ENCODE measurements at places on chromosomes 1 and 21. TPM values are rescaled to one million over a fixed set of nuclear protein-coding genes. Genes with fewer than 3 reads are reported as not detected.

DNA sequence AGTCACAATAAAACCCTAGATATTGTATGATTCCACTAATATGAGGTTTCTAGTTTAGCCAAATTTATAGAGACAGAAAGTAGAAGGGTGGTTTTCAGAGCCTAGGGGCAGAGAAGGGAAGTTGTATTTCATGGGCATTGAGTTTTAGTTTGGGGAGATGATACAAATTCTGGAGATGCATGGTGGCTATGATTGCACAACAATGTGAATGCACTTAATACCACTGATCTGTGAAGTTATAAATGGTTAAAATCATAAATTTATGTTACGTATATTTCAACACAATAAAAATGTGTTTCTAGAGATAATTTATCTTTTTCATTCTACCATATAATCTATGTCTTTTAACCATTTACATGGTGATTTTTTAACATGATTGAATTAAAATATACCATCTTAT is 779.3 kb upstream of the BRINP3 start:
- no peaks in the 10 kb centered on the region for H3K4me1 ChIP-seq
- H3K27ac ChIP-seq = no peak overlapping the region
- H3K27me3 ChIP-seq = no peaks in the 10 kb centered on the region
- DNase-seq = no peak

GRCh38 chr1:110645211-110645610 is 29.5 kb downstream of the KCNA3 start:
- H3K27me3 ChIP-seq = peaks cover 5% of the 10 kb centered on the region
- H3K27ac ChIP-seq = no peak overlapping the region
- H3K4me3 ChIP-seq = no peak overlapping the region
- H3K4me1 ChIP-seq = peaks cover 10% of the 10 kb centered on the region

DNA sequence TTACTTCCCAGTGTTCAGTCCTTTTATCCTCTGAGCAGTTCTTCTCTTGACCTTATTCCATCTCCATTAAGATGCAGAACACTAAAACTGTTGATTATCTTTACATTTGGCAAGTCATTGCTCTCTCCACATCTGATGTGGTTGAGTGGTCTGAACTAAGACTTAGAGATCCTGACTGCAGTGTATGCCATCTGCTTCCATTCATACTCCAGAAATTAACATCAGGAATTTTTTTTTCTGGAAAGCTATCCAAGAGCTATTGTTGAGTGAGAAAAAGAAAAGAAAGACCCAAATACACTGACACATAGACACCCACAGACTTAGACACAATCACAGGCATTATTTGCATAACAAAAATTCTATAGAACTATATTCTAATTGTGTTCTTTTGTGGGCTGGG is 3.7 kb upstream of the TRIM62 start:
- no peaks in the 10 kb centered on the region for H3K36me3 ChIP-seq
- peaks cover 14% of the 10 kb centered on the region for H3K4me1 ChIP-seq
- H3K27me3 ChIP-seq = no peaks in the 10 kb centered on the region
- no peak overlapping the region for H3K27ac ChIP-seq
- H3K4me3 ChIP-seq = no peak overlapping the region
- no peak for DNase-seq

- no peak overlapping the region for H3K4me3 ChIP-seq
- H3K27ac ChIP-seq = no peak overlapping the region
Observed at GRCh38 chr1:77308889-77309621, 27.2 kb downstream of the AK5 start.

DNA sequence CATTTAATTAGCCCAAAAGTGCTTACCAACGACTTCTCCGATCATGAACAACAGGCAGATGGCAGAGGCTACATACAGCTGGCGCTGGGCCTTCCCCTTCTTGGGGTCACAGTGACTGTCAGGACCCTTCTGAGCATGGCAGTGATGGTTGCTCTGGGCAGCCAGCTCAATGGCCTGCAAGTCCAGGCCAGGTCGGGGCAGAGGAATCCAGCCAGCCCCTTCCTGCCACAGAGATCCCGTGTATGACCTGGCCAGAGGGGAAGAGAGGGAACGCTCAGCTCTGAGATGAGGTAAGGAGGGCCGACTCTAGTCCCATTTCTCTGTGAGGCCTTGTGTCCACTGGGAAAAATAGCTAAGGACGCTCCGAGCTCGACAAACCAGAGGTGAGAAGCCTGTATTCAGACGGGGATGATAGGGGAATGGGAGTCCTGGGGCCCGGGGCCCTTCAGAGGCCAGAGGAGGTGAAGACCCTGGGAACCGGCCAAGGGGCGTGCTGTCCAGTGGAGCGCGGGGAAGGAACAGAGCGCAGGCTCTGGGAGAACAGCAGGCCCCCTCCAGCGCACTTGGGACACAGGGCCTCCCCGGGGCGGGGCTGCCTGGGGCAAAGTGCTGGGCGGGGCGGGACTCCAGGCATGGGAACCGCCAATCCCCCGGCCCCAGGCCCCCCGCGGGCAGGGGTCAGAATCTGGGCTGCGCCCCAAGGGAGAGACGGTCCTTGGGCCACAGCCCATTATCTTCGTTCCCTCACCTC is 772 bp downstream of the SLC30A2 start:
- DNase-seq = peak; percentile 49
- H3K36me3 ChIP-seq = no peaks in the 10 kb centered on the region

CD53 gene
- 0.08 TPM for total RNA-seq

HCRTR1 gene
- total RNA-seq = not detected

SFN gene
- 0.14 TPM for total RNA-seq

CFHR3 gene
- total RNA-seq = 0.99 TPM

CD52 gene
- not detected for total RNA-seq

Data from SJCRH30 (cell line).